Effector CD8-positive, alpha-beta T cell (primary cell): ENCODE measurements at places on chromosomes 7 and 10.

DNA sequence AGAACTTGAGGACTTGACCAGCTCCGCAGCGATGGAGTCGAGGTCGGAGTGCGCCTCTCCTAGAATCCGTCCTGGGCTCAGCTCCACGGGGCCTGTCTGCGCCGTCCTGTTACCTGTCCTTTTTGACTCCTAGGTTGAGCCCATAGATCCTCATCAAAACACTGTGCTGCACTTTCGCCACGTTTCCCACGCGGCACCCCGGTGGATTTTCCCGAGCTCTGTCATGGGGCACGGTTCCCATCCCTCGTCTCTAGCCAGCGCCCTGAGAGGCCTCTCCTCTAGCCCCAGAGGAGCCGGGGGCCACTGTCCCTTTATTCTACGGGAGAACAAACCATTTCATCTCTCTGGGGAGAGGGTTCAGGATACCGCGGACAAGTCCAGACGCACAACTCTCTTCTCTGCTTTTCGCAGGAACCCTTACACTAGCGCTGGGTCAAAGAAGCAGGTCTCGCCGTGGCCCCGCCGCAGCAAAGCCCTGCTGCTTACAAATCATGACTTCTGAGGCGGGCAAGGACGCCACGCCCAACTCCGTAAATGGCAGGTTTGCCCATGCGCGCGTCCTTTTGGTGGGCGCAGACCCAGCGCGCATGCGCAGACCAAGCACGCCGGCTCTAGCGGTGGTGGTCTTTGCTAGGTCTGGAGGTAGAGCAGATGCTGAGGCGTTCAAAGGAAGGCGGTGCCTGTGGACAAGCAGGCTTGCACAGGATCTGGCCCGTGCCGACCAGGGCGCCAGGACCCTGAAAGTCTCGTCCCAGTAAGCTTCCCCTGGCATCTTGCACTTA, 10.3 kb upstream of the ANKRD7 start:
- peak; percentile 82 for DNase-seq

- no peak for DNase-seq
Observed at GRCh38 chr10:124918906-124919305, 23.0 kb upstream of the ZRANB1 start.

GRCh38 chr7:151415375-151416105, 5.7 kb upstream of the WDR86 start:
- DNase-seq = no peak

DNA sequence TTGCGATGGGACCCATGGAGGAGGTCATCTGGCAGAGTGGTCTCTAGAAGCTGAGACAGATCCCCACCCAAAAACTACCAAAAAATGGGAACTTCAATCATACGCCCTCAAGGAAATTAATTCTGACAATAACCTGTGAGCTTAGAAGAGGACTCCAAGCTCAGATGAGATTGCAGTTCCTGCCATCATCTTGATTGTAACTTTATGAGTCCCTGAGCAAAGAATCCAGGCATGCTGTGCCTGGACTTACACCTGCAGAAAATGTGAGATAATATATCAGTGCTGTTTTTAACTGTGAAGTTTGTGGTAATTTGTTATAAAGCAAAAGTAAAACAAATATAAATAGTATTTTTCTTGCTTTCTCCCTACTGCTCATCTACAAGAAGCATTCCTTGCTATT, 299.6 kb upstream of the MBL2 start:
- no peak for DNase-seq

DNA sequence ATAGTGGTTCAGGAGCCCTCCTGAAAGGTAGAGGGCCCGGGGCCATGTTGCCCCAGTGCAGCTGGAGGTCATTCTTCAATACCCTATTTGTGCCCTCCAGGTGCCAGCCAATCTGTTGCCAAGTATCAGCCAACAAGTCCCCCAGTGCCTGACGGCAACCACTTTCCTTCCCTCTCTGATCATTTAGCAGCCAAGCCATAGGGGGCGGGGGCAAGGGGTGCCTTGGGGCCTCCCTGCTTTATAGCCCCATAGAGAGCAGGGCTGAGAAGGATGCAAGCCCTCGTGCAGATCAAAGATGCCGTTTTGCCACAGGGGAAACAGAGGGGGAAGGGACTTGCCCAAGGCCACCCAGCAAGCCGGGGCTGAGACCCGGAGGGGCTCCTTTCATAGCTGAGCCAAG, 149.0 kb upstream of the CHST15 start:
- DNase-seq = no peak

- no peak for DNase-seq
Observed at GRCh38 chr7:33624215-33624614, 281.1 kb upstream of the BMPER start.

GRCh38 chr10:80259405-80259871, 30.0 kb downstream of the MAT1A start:
- DNase-seq = no peak

DNA sequence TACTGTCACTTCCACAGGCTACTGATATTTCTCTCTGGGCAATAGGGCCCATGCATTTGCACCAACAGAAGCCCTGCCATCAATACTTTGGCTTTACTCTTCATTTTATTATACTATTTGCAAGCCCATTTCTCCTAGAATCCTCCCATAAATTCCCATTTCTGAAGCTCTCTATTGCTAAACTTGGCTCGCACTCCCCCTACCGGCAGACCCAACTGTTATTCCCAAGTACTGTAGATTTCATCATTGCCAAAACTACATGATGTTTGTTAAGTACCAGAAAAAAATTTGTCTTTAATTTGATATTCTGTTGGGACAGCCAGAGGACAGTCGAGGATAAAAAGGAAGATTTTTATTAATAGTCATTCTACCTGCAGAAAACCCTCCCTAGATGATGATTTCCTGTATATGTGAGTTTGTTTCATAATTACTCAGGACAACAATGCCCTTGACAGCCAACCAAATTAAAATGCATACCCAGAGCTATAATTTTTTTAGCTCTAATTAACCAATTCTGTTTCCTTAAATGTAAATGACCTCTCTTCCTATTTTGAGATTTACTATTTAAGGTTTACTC, 298.6 kb downstream of the REEP3 start:
- DNase-seq = no peak
